Heart right ventricle (tissue), 16 donors: ENCODE measurements at places on chromosomes 11 and 22. TPM values are rescaled to one million over a fixed set of nuclear protein-coding genes. Genes with fewer than 3 reads are reported as not detected.

Gene PKNOX2
- total RNA-seq, result 4.1 TPM

Gene RPS6KB2
- total RNA-seq, result 25.6 TPM

Gene PKP3
- total RNA-seq, result 0.32 TPM

Gene RPS25
- 743 TPM for total RNA-seq

Gene KRTAP5-8
- not detected for total RNA-seq

Gene SLC15A3
- 28.2 TPM for total RNA-seq

Gene RAB39A
- total RNA-seq, result 3.0 TPM

Gene VWCE
- total RNA-seq, result 2.2 TPM

Gene ZMAT5
- 22.7 TPM for total RNA-seq

Gene TMEM9B
- 52.4 TPM for total RNA-seq

DNA sequence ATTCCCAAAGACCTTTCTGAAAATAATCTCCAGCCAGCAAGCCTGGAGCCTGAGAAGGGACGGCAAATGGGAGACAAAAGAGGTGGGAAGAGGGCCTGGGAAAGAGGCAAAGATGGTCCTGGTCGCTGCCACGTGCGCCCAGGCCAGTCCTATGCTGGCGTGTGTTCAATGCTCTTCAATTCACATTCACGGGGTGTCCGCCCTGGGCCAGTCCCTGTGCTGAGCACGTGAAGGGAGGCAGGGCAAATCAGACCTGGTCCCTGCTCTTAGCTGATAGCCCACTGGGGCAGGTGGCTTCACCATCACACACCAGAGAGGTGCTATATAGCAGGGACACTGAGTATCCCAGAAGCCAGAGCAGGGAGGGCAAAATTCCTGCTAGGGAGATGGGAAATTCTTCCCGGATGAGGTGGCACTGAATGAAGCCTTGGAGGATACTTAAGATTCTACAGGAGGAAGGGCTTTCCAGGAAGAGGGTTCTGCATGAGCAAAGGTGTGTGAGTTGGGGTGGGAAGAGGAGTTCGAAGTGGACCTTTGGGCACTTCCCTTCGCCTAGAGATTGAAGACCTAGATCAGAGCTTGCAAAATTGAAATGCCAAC, 148.2 kb downstream of the CHST1 start:
- no peak for DNase-seq

- DNase-seq, result peak; percentile 68
Measured at GRCh38 chr11:62544581-62545436, 1.8 kb downstream of the AHNAK start.

- no peak for DNase-seq
Measured at GRCh38 chr11:3913921-3914320, 58.5 kb downstream of the STIM1 start.

DNA sequence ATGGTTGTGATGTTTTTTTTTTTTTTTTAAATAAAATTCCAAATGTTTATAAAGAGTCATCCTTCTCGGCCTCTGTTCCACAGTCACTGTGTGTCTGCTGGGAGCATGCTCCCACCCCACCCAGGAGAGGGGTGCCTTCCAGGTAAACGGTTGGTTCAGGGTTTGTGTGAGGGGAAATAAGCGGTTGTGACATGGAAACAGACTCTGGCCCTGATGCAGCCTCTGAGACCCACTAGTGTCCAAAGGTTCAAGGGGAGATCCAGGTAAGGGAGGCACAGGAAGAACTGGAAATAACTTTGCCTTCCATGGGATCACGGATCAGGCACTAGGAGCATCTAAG, 6.0 kb upstream of the GAS2L1 start:
- DNase-seq, result no peak

DNA sequence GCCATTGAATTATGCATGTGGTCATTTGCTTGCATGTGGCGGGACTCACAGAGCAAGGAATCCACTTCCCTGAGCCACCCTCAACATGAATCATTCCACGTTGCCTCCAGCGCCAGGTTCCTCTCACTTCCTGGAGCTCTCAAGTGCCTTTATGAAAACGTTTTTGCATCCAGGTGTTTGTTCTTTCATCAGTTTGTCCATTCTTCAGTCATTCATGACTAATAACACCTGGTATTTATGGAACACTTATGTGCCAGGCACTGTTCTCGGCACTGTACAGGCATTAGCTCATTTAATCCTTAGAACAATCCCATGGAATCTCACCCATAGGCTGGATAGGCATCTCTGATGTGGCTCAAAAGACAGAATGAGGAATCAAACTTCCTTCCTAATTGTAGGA, 256.1 kb upstream of the SYN3 start:
- DNase-seq, result no peak

DNA sequence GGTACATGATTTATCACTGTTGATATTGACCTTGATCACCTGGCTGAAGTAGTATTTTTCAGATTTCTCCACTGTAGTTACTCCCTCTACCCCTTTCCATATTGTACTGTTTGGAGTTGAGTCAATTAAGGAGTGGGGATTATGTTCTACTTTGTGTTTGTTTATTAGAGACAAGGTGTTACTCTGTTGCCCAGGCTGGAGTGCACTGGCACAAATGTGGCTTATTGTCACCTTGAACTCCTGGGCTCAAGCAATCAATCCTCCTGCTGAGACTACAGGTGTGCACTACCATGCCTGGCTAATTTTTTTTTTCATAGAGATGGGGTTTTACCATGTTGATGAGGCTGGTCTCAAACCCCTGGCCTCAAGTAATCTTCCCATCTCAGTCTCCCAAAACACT, 85.3 kb upstream of the CCDC90B start:
- no peak for DNase-seq

DNA sequence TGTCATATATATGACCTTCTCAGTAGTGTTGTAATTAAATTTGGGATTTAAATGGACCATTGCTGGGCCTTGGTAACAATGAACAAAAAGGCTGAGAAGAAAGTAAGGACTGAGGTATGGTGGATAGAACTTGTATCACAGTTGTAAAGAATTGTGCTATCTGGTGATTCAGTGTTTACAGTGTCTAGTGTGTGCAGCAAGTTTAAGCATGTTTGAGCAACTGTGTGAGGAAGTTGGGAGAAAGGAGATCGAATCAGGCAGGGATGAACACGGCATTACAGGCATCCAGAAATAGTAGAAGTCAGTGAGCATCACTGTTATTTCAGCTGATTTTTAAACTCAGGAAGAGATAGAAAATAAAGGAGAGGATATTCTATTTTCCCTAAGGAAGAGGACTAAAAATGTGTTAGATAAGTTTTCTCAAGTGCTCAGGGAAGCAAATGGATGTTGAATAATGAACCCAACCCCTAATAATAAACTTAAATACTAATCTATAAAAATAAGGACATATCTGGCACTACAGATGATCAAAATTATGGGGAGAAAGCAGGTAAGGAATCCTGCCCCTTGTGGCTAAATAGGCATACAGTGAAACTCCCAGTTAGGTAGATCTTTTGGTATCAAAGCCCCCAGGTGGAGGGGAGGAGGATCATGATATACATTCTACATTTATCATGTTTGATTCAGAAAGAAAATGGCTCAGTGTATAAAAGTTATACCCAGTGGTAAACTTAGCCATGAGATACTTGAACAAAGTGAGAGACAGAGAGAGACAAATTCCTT, 361.0 kb upstream of the ANO3 start:
- DNase-seq, result no peak

GRCh38 chr22:37208401-37209139, 3.7 kb downstream of the SSTR3 start:
- no peak for DNase-seq
